Left lung (tissue), 14 donors: ENCODE measurements at places on chromosomes 3 and 15. TPM values are rescaled to one million over a fixed set of nuclear protein-coding genes. Genes with fewer than 3 reads are reported as not detected.

GRCh38 chr3:69182588-69183316, 60.4 kb upstream of the LMOD3 start:
- no peak overlapping the region for H3K4me3 ChIP-seq
- peaks cover 5% of the 10 kb centered on the region for H3K4me1 ChIP-seq
- no peaks in the 10 kb centered on the region for H3K36me3 ChIP-seq
- H3K27me3 ChIP-seq, result no peaks in the 10 kb centered on the region

- no peaks in the 10 kb centered on the region for H3K36me3 ChIP-seq
- no peak overlapping the region for H3K4me3 ChIP-seq
- DNase-seq, result no peak
- H3K4me1 ChIP-seq, result peaks cover 35% of the 10 kb centered on the region
- no peaks in the 10 kb centered on the region for H3K27me3 ChIP-seq
Observed at GRCh38 chr3:30628901-30629590, 22.6 kb downstream of the TGFBR2 start.

- H3K27ac ChIP-seq, result no peak overlapping the region
- H3K4me3 ChIP-seq, result no peak overlapping the region
- H3K4me1 ChIP-seq, result peaks cover 16% of the 10 kb centered on the region
- no peaks in the 10 kb centered on the region for H3K36me3 ChIP-seq
Observed at GRCh38 chr15:93176065-93176464, 87.1 kb upstream of the RGMA start.

DNA sequence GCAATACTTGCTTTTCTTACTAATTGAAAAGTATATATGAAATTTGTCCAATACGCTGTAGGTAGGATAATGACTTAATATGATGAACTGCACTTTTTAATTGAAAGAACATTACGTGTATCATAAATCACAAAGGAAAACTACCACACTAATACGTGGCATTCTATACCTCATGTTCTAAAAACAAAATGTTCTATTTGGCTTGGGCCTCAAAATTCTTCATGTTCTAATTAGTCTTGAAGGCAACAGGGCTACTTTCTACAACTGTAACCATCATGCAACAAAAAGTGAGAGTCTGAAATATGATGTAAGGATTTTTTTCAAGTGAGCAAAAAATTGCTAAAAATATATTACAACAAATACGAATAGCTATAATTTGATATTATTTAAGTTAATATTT, 19.8 kb downstream of the THRB start:
- H3K27ac ChIP-seq, result no peak overlapping the region
- H3K4me3 ChIP-seq, result no peak overlapping the region
- no peaks in the 10 kb centered on the region for H3K36me3 ChIP-seq
- no peak for DNase-seq

GRCh38 chr15:83323296-83323711, 38.8 kb upstream of the BNC1 start:
- H3K36me3 ChIP-seq, result no peaks in the 10 kb centered on the region
- H3K27me3 ChIP-seq, result no peaks in the 10 kb centered on the region
- H3K4me3 ChIP-seq, result no peak overlapping the region
- H3K27ac ChIP-seq, result no peak overlapping the region
- H3K4me1 ChIP-seq, result no peaks in the 10 kb centered on the region

- H3K4me1 ChIP-seq, result no peaks in the 10 kb centered on the region
- no peak overlapping the region for H3K4me3 ChIP-seq
- H3K27me3 ChIP-seq, result no peaks in the 10 kb centered on the region
- DNase-seq, result no peak
Observed at GRCh38 chr3:43019826-43020225, 40.7 kb downstream of the GASK1A start.

- H3K27ac ChIP-seq, result no peak overlapping the region
- no peaks in the 10 kb centered on the region for H3K4me1 ChIP-seq
- DNase-seq, result no peak
- no peaks in the 10 kb centered on the region for H3K36me3 ChIP-seq
Observed at GRCh38 chr3:96776818-96777217, 37.6 kb upstream of the EPHA6 start.

DNA sequence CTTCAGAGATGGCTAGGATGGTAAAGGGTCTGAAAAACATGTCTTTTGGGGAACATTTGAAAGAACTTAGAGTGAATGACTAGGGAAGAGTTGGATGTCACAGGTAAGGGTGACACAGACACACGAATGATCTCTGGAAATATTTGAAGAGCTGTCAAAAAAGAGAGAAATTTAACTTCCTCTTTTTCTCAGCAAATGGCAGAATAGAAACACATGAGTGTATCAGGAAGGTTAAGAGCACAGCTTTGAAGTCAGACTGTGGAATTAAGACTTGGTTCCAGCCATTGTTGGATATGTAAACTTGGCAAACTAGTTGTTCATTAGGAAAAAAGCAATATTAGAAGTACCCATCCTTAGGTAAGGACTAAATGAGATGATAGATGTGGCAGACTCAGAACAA, 117.7 kb downstream of the IMPG2 start:
- no peaks in the 10 kb centered on the region for H3K4me1 ChIP-seq
- H3K4me3 ChIP-seq, result no peak overlapping the region
- H3K27ac ChIP-seq, result no peak overlapping the region
- H3K36me3 ChIP-seq, result no peaks in the 10 kb centered on the region
- no peaks in the 10 kb centered on the region for H3K27me3 ChIP-seq
- no peak for DNase-seq

Gene NR2F2
- 76.0 TPM for total RNA-seq

Gene PSTPIP1
- total RNA-seq, result 9.1 TPM

Gene NUTM1
- not detected for total RNA-seq

Gene LSG1
- 18.2 TPM for total RNA-seq
